ENCODE measurements at places on chromosomes 2 and 18. TPM values are rescaled to one million over a fixed set of nuclear protein-coding genes. Genes with fewer than 3 reads are reported as not detected.

DNA sequence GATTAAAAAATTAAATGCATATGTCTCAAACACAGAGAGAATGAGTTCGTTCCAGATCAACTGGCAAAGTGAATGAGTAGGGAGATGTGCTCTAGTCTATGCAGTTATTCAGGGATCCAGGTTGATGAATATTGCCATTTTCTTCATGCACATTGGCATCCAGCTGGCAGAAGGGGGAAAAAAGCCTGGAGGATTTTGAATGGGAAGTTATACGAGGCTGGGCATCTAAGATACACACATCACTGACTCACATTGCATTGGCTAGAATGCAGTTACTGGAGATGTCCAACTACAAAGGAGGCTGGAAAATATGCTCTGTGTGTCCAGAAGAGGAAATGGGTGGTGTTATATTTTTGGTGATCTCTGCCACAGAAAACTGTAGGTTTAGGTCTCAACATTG lies 270.9 kb upstream of the FIGN start:
- no peak for DNase-seq

DNA sequence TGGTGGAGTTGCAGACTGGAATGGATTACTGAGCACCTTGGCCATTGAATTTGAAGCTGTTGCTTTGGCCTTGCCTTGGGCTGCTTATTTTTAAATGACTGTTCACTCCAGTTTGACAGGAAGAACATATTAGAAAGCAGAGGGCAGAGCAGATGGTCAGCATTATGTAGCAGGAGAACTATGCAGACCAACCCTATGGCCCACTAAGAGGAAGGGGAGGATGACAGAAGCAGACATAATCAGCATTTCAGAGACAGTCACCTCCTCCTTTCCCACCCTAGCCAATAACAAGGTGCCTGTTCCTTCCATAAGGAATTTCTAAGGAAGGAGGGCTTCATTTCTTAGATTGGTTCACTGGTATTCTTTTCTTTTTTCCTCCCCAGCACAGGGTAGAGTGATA lies 2.4 kb downstream of the CHRNA1 start:
- DNase-seq, result no peak

- no peak for DNase-seq
These were observed 441.8 kb downstream of the CMPK2 start for GRCh38 chr2:6423944-6424343.

The LYG1 gene
- polyA plus RNA-seq, result 4.2 TPM

DNA sequence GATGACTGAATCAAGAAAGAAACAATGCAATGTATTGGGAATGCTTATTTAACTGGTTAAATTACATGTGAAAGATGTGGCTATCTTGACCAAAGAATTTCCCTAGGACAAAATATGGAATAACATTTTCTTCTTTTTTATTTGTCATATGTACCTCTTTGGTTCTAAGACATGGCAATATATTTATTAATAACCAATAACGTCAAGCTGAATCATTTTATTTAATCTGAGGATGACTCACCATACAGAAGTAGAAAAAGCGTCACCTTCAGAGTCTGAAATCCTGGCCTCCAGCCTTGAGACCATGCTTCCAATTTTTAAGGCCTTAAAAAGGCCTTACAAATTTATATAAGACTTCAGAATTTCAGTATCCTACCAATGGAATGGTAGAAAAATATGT lies 1464.9 kb downstream of the SUCLG1 start:
- no peak for DNase-seq

The GNLY gene
- polyA plus RNA-seq, result 0.27 TPM

Measured in left kidney (tissue), 8 donors.